ENCODE measurements at places on chromosomes 7 and 10. TPM values are rescaled to one million over a fixed set of nuclear protein-coding genes. Genes with fewer than 3 reads are reported as not detected.

DNA sequence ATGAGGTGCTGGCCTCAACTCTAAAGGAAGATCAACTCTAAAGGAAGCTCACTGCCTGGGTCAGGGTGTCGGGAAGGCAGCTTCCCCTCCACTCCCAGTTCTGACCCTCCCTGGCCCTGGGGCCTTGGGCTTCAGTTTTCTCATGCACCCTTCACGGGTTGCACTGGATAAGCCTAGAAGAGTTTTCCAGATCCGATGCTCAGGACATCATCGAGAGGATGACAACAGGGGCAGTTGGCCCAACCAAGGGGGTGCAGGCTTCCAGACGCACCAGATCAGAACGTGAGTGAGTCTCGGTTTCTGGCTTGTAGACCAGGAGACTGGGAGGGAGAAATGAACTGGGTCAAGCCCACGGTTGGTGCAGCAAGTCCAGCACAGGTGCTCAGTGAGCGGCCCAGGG lies 34.2 kb upstream of the CHST15 start:
- DNase-seq: no peak

Gene TMEM229A
- not detected for total RNA-seq

DNA sequence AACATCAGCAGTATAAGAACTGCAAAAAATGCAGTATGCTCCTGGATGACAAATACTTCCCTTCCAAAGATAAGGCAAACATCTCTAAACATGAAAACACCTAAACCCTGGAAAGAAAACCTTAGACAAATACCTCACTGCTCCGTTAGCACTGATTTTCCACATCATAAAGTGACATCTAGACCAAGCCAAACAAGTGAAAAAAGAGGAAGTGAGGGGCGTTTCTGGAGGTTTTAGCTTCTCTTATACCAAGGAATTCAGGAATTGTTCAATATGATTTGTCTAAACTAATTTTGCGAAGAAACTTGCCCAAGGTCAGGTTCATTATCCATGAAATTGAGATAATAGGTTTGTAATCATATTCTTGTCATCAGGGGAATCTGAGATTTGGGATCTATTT lies 279.7 kb downstream of the ADRA2A start:
- no peak for DNase-seq

Gene WNT8B
- total RNA-seq: not detected

DNA sequence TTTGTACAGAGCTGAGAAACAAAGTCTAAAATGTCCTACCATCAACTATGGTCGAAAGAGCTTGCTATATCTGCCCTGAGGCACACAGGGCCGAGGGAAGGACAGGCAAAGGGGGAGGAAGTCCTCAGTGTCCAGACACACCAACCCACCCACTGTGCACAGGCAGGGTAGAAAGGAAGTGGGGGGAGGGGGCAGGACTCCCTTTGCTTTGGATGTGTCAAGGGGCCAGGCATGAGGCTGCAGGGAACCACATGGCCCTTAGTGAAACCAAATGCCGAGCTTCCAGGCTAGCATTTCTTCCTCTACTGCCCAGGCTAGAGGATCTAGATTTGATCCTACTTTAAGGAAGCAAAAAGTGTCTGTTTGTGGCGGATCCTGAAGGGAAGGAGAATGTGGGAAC lies 28.6 kb downstream of the KCNH2 start:
- DNase-seq: no peak

- DNase-seq: no peak
Measured at GRCh38 chr10:131012641-131012985, 298.9 kb downstream of the TCERG1L start.

GRCh38 chr7:113320419-113320818 lies 202.1 kb upstream of the SMIM30 start:
- DNase-seq: no peak

DNA sequence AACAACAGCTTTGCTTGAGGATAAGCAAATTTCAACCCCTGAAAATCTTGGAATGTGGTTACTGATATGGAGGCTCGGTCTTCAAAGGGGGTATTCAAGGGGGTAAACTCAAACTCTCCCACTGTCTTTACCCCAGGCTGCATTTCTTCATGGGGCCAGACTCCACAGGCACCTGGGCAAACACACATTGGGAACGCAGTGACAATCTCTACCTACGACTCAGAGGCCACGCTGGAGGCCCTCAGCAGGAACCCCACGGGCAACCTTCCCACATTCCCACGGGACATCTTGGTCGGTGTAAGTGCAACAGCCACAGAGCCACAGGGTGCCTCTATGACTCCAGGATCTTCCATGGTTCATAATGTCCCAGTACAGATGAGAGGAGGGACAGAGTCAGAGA lies 2.2 kb upstream of the INSIG1 start:
- DNase-seq: no peak

- no peak for DNase-seq
Measured at GRCh38 chr10:63799521-63800300, 278.5 kb downstream of the REEP3 start.

All from hematopoietic multipotent progenitor cell (in vitro differentiated cells).